ENCODE measurements at places on chromosomes 12 and 14. TPM values are rescaled to one million over a fixed set of nuclear protein-coding genes. Genes with fewer than 3 reads are reported as not detected.

TPH2 gene
- polyA plus RNA-seq = 0.04 TPM

MMP17 gene
- polyA plus RNA-seq = 8.3 TPM

DDHD1 gene
- polyA plus RNA-seq = 10.2 TPM

LTBR gene
- polyA plus RNA-seq = 132 TPM

PLEKHD1 gene
- 0.03 TPM for polyA plus RNA-seq

CLEC2B gene
- polyA plus RNA-seq = 5.2 TPM

KIF26A gene
- 8.8 TPM for polyA plus RNA-seq

ADAM21 gene
- polyA plus RNA-seq = 0.09 TPM

TRIM9 gene
- polyA plus RNA-seq = 2.7 TPM

CPNE6 gene
- 0.31 TPM for polyA plus RNA-seq

JAG2 gene
- polyA plus RNA-seq = 11.0 TPM

BRAP gene
- 15.0 TPM for polyA plus RNA-seq

ZC2HC1C gene
- polyA plus RNA-seq = 4.5 TPM

DPF3 gene
- 3.5 TPM for polyA plus RNA-seq

KRT85 gene
- 0.03 TPM for polyA plus RNA-seq

CLEC1B gene
- 0.19 TPM for polyA plus RNA-seq

BORCS5 gene
- polyA plus RNA-seq = 6.4 TPM

CD69 gene
- polyA plus RNA-seq = 12.3 TPM

All from large intestine (tissue), 12 donors.